Panc1 (cell line): ENCODE measurements at places on chromosomes 4 and X. TPM values are rescaled to one million over a fixed set of nuclear protein-coding genes. Genes with fewer than 3 reads are reported as not detected.

TEX13C gene
- not detected for total RNA-seq

TRO gene
- 2.4 TPM for total RNA-seq

PAGE2 gene
- not detected for total RNA-seq

- no peaks in the 10 kb centered on the region for H3K4me1 ChIP-seq
- no peak for DNase-seq
- H3K4me3 ChIP-seq = no peak overlapping the region
- H3K27ac ChIP-seq = no peak overlapping the region
- no peaks in the 10 kb centered on the region for H3K27me3 ChIP-seq
Observed at GRCh38 chr4:157270552-157270951, 50.0 kb downstream of the GRIA2 start.

DNA sequence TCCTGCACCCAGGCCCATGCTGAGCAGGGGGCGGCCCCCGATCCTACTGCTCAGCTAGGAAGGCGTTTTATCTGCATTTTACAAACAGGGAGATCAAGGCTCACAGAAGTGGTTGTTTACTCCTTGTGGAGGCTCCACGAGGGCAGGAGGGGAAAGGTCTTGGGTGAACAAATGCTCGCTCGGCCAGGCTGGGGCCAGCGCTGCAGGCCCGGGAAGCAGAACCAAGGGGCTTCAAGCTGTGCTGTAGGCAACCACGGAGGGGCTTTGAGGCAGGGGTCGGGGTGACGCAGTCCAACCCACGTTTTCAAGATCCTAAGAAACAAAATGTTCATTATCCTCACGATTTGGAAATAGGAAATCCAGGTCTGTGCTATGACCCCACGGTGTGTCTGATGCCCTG lies 125.8 kb downstream of the HMX1 start:
- no peak for DNase-seq
- no peaks in the 10 kb centered on the region for H3K36me3 ChIP-seq
- H3K4me3 ChIP-seq = no peak overlapping the region

DNA sequence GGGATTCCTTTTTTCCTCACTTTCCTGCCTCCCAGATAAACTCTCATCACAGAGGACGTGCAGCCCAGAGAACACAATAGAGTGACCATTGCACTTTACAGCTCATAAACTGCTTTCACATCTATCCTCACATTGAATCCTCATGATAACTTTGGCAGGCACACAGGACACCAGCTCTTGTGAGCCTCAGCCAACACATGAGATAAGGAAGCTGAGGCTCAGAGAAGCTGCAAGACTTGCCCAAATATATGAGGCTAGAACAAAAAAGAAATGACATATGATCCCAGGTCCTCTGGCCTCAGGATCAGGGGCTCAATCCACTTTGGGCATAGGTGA lies 85.0 kb upstream of the CPEB2 start:
- no peaks in the 10 kb centered on the region for H3K4me1 ChIP-seq
- no peak overlapping the region for H3K27ac ChIP-seq
- H3K4me3 ChIP-seq = no peak overlapping the region
- no peak for DNase-seq
- H3K36me3 ChIP-seq = no peaks in the 10 kb centered on the region

- H3K27ac ChIP-seq = peak overlapping the region; percentile 95
- H3K4me1 ChIP-seq = peaks cover 61% of the 10 kb centered on the region
- no peaks in the 10 kb centered on the region for H3K27me3 ChIP-seq
- H3K36me3 ChIP-seq = peaks cover 8% of the 10 kb centered on the region
- no peak for DNase-seq
Observed at GRCh38 chrX:154542723-154543424, 3.8 kb downstream of the G6PD start.

GRCh38 chr4:121564840-121565375 lies 131.9 kb downstream of the ANXA5 start:
- no peaks in the 10 kb centered on the region for H3K27me3 ChIP-seq
- no peak overlapping the region for H3K27ac ChIP-seq
- no peak for DNase-seq
- no peaks in the 10 kb centered on the region for H3K4me1 ChIP-seq
- no peak overlapping the region for H3K4me3 ChIP-seq

DNA sequence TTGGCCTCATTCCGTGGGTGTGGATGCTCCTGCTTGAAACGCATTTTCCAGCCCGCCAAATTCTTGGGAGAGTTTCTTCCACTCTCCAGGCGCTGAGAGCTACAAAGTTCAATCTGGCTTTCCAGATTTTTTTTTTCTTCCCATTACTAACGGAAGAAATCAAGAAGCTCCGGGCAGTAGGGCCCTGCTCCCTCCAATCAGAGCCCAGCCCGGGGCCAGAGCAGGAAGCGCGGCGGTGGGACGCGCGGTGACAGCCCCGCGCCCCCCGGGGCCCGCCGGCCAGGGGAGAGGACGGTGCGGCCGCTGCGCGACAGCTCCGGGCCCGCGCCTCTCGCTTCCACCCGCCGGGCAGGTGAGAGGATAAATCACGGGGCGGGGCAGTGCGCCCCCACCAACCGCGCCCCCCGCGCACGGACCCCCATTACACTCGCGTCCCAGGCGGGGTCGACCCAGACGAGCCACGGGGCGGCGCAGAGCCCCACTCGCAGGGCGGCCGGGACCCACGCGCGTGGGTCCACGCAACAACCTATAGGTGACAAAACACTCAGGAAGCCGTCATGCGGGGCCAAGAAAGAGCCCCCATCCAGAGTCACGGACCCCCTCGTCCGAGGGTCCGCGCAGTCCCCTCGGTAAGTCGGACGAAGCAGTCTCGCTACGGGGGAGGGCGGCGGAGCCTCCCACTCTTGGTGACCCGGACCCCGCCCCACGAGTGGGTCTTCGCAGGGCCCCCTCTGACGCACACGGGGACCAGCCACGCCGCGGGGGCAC lies 868 bp downstream of the AFAP1 start:
- no peak for DNase-seq
- peak overlapping the region; percentile 97 for H3K27ac ChIP-seq
- no peaks in the 10 kb centered on the region for H3K27me3 ChIP-seq
- peaks cover 5% of the 10 kb centered on the region for H3K36me3 ChIP-seq
- H3K4me1 ChIP-seq = peaks cover 38% of the 10 kb centered on the region

CHRDL1 gene
- 0.08 TPM for total RNA-seq

CHIC1 gene
- 15.5 TPM for total RNA-seq

SYTL4 gene
- 0.15 TPM for total RNA-seq
